Right hindlimb (tissue), 1 donor: ENCODE measurements at places on chromosomes 3 and 15.

DNA sequence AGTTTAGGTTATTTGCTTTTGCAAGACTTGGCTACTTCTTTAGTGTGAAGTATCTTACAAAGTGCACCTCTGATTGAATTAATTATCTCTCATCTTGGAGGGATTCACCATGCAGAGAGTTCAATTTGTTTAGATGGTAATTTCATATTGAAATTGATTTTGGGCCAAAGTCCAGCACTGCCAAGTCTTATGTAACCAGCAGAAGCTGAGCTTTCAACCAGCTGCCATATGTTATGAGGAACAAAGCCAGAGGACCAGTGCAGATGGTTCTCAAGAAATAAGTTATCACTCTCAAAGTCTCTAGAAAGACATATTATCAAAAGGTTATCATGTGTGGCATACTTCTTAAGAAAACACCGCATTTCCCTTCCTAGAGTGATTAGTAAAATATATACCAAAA, 29.0 kb downstream of the ABHD6 start:
- no peak for DNase-seq

DNA sequence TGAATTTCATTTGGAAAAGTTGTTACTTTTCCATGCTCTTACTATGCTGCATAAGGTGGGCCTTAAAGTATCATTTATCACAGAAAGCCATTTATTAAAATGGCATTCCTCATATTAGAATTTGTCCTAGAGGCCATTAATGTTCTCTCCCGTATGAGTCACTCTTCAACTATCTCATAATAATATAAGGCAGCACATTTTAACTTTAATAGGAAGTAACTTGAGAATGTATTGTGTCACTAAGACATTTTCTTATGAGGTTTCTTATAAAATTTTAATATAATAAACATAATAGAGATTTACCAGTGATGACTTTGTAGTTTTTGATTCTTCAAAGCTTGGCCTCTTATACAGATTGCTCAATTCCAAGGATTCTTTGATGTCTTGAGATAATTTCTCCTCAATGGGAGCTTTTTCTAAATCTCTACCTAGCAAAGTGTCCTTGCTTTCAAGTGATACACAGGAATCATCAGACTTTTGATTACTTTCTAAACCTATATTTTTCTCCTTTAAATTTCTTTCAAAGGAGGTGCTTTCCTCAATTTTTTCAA, 74.7 kb downstream of the ZBBX start:
- DNase-seq, result no peak

DNA sequence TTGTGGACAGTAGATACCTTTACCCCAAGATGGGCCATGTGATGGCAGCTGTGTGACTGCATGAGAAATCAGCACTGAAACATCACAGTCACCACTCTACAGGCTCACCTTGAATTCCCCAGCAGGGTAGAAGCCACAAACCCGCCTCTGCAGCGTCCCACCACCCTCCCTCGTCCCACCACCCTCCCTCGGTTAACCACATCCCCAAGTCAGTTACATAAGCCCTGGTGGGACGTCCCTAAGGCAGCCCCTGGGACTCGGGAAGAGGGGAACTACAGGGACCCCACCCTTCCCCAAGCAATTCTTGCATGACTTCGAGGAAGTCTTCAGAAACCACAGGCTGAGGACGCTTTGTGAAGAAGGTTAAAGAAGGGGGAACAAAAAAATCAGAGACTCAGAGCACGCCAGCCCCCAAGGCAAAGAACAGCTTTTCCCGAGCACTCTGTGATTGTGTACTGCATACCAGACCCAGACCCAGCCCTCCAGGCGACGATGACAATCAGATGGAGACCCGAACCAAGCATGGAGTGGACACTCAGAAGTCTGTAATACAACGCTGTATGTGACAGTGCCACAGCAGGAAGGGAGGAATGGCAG, 60.5 kb downstream of the SH3BP5 start:
- DNase-seq, result no peak

DNA sequence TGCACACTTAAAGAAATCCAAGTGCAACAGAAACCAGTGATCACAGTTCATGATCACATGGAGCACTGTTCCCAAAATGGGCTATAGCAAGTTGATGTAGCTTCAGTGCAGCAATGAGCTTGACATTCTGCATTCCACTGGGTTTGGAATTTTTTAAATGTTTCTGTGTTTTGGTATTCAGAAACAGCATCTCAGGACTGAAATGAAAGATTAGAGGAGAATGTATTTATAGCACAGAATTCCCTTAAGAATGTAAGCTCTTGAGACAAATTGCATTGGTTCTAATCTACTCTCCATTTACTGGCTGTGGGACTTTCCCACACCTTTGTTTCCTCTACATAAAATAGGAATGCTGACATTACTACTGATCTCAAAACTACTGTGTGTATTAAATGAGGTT, 162.7 kb downstream of the FGF12 start:
- DNase-seq, result no peak

- DNase-seq, result no peak
Measured at GRCh38 chr3:188299068-188299467, 145.1 kb downstream of the LPP start.

- no peak for DNase-seq
Measured at GRCh38 chr3:25531971-25532370, 103.9 kb downstream of the RARB start.

- no peak for DNase-seq
Measured at GRCh38 chr3:135766115-135766514, 199.4 kb upstream of the PPP2R3A start.

DNA sequence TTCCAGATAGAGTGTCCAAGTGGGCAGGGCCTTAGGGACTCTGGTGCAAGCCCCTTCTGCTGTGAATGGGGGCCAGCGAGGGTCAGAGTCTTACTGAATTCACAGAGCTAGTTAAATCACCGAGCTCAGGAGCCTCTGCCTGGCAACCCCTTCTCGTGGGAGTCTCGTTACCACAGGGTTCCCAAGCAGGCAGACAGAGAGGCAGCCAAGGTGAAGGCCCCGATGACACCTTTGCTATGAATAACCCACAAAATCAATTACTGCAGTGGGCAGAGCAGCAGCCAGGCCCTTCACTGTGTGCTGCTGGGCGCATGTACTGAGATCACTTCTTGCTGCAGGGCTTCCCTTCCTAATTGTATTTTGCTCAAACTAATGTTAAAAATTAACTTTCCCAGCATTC, 56.9 kb downstream of the SPSB4 start:
- no peak for DNase-seq

DNA sequence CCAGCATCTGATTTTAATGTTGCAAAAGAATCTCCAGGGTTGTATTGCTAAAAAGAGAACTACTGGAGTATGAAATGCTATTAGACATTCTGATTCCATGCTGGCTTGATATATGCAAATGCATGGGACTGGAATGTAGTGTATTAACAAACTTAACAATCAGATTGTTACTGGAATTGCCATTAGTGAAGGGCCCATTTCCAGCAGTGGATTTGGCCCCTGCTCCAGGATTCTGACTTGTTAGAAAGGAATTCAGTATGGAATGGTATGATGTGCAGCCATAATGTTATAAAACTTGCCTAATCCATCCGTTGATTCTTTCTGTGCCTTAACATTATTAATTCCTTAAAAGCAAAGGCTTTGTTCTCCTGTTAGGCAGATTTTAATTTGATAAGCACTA, 7.9 kb downstream of the ARRDC4 start:
- DNase-seq, result peak; percentile 30

DNA sequence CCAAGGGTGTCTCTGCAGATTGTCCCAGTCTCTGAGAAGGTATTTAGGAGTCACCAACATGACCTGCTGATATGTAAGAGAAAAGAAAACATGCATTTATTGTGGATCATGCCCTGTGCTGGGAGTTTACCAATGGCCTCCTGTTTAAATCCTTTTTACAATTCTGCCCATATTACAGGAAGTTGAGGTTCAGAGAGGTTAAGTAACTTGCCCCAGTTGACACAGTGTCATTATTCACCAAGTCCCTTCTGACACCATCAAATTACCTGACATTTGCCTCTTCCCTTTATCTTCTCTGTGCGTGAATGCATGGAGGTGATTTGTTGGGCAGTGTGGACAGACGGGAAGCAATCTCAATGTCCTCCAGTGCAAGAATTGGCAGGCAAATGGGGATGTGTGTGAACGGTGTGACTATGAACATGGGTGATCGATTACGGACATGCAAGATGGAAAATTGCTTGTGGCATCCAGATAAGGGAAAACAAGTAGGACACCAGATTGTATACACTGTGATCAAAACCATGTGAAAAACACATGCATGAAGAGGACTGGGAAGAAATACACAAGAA, 27.3 kb downstream of the ZNF710 start:
- DNase-seq, result no peak

DNA sequence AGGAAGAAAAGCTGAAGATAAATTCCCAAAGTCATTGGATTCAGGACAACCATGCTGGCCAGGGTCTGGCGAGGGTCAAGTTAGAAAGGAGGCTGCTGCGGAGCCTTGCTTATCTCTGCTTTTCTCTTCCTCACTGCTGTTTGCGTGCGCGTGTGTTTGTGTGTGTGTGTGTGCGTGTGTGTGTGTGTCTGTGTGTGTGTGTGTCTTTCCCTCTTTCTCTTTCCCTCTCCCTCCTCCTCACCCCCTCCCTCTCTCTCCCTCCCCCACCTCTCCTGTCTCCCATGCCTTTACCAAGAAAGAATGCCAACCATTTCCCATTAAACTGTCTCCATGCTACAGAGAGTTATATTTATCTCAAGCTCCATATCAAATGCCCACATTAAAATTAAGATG, at the start of gene COLQ:
Gene COLQ (minus strand): TSS at position 134 of the 393 bp plus-strand sequence. CDS start 81 bp downstream, at position 53.
- no peak for DNase-seq

DNA sequence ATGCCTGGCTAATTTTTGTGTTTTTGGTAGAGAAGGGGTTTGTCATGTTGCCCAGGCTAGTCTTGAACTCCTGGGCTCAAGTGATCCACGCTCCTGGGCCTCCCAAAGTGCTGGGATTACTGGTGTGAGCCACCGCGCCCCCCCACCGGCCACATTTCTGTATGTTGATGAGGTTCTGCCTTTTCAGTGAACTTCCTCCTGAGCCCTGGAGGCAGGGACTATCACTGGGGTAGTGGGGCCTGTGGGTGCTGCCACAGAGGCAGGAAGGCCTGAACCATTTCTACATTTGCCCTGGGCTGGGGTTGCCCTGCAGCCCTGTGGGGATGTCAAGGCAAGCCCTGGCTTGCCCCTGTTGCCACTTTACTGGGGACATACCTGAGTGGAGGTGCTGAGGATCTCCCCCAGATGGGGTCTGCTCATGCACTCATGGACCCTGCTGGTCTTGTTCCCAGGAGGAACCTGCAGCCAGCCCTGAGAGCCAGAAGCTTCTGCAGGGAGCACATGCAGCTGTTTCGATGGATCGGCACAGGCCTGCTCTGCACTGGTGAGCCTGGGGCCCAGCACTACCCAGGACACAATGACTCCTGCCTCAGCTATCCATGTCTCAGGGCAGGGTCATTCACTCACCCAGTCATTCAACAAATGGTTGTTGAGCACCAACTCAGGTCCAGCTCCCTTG, 5.7 kb downstream of the SLC28A1 start:
- DNase-seq, result no peak

- DNase-seq, result no peak
Measured at GRCh38 chr15:26892182-26892518, 25.3 kb downstream of the GABRA5 start.

DNA sequence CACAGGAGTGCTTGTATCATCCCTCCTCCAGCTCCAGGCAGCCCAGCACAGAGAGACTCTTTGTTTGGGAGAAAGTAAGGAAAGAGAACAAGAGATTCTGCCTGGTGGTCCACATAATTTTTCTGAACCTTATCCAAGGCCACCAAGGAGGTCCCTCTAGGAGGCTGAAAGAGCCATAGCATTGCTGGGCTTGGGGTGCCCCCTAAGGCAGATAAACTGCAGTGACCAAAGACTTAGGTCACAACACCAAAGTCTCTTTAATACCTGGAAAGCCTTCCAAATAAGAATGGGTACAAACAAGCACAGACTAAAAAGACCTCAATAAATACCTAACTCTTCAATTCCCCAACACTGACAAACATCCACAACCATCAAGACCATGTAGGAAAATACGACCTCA, 310.2 kb upstream of the PPP2R3A start:
- no peak for DNase-seq

DNA sequence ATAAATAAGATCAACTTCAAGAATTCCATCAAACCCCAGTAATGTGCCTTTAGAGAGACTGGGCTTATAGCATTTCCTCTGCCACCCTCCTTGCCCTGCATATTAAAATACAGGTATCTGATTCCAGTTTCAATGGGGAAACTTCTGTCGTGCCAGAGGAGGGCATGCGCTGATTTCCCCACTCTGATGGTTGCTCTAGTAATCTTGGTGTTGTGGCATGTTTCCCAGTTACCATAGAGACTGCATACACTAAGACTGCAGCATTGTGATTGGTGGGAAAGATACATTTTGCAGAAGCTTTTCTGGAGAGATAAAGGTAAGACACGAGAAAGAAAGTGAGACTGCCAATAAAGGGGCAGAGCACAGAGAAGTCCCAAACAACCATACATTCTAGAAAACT, 225.6 kb downstream of the TIGIT start:
- DNase-seq, result peak; percentile 18

DNA sequence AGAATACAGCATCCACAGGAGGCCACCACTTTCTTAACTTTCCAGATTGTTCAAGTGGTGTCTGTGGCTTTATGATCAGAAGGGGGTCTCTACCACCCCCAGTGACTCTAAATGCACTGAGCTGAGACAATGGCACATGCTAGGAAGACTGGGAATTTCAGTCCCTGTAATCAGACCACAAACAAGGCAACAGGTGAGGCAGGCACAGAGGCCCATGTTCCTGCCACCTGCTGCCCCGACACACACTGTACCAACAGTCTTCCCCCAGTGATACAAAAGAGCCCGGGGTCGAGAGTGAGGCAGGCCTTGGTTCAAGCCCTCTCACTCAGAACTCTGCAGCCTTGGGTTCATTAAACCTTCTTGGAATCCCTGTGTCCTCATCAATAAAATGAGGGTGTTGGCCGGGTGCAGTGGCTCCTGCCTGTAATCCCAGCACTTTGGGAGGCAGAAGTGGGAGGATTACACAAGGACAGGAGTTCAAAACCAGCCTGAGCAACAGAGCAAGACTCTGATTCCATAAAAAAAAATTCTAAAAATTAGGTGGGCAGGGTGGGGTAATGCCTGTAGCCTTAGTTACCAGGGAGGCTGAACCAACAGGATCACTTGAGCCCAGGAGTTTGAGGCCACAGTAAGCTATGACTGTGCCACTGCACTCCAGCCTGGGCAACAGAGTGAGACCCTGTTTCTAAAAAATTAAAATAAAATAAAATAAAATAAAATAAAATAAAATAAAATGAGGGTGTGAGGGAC, 55.8 kb downstream of the ADCY5 start:
- no peak for DNase-seq

DNA sequence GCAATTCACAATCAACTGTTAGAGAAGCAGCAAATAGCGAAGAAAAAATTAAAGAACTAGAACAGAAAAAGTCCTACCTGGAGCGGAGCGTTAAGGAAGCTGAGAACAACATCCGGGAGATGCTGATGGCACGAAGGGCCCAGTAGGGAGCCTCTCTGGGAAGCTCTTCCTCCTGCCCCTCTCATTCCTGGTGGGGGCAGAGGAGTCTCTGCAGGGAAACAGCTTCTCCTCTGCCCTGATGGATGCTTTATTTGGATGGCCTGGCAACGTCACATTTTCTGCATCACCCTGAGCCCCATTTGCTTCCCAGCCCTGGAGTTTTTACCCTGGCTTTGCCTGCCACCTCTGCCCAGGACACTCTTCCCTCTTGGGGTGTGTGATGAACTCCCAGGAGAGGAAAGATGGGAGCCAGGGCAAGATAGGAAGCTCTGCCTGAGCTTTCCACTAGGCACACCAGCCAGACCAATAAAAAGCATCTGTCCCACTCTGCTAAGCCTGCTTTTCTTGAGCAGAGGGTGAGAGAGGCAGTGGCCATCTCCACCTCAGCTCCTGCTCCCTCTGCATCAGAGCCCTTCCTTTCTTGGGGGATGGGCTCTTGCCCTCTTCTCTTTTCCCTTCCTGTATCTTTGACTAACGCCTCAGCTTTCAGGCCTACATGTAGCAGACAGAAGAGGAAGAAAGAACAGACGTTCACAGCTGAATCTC, 39.4 kb downstream of the PPARG start:
- DNase-seq, result no peak
